RWPE1 (cell line): ENCODE measurements at places on chromosomes 3 and 15.

DNA sequence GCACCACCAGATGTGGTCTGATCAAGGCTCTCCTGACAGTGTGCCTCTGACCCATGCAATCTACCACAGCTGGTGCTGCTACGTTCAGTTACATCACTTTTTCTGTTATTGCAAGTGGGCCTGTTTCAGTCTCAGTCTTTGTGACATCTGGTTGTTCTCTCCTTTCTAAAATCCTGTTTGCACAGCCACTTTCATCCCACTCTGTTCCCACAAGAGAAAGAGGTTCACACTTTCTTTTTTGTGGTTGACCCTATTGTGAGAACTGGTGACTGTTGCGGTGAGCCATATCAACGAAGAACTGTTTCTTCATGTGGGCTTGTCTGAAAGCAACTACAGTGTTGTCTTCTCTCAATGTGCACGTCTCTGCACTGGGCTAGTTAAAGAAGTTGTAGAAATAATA, 342.8 kb upstream of the ARPP21 start:
- no peak for DNase-seq

GRCh38 chr3:29694331-29694730, 413.5 kb downstream of the RBMS3 start:
- no peak for DNase-seq

GRCh38 chr3:170622369-170623159, 36.7 kb upstream of the SLC7A14 start:
- no peak for DNase-seq

GRCh38 chr15:93831641-93832040, 399.7 kb upstream of the MCTP2 start:
- DNase-seq: peak; percentile 14

- DNase-seq: no peak
Measured at GRCh38 chr3:14258906-14259904, 80.6 kb downstream of the LSM3 start.

DNA sequence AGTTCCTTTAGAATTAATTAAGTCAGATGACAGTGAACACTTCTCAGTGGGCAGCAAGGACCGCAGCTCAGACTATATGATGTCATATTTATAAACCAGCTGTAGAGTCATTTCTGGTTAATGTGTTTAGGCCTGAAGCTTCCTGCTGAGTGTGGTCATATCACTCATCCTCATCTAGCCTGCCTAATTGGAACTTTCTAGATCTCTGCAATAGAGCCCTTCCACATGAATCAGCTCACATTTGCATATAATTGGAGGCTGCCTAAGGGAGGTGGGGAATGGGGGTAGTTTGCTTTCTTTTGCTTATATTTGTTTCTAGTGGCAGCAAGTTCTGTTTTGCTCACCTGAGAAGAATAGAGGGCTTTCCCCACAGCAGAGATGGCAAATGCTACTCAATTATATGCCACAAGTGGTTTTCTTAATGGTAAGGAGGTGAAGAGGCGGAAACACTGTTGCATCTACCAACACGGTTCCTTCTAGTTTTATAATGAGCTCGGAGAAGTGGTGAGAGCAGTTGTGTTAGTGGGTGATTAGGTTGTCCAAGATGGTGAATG, 148.1 kb downstream of the KLHL25 start:
- DNase-seq: no peak

GRCh38 chr3:9887480-9887879, 2.9 kb upstream of the JAGN1 start:
- no peak for DNase-seq

GRCh38 chr3:169764882-169765612, at the start of gene TERC:
Gene TERC, minus strand, starts transcription at chr3:169765060.
- peak; percentile 87 for DNase-seq

- DNase-seq: peak; percentile 35
Measured at GRCh38 chr15:94791510-94791909, 560.1 kb downstream of the MCTP2 start.

- DNase-seq: no peak
Measured at GRCh38 chr3:25349095-25349494, 79.0 kb upstream of the RARB start.

DNA sequence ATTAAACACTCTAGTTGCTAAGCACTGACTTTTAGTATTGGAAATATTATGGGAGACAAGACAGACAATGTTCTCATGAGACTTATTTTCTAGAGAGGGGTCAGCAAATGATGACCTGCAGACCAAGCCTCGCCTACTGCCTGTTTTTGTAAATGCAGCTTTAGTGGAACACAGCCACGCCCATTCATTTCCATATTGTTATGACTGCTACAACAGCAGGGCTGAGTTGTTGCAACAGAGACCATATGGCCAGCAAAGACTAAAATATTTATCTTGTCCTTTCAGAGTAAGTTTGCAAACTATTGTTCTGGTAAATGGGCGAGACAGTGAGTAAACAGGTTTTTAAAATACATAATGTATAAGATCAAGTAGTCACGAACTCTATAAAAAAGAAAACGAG, 570.2 kb downstream of the NTRK3 start:
- no peak for DNase-seq

DNA sequence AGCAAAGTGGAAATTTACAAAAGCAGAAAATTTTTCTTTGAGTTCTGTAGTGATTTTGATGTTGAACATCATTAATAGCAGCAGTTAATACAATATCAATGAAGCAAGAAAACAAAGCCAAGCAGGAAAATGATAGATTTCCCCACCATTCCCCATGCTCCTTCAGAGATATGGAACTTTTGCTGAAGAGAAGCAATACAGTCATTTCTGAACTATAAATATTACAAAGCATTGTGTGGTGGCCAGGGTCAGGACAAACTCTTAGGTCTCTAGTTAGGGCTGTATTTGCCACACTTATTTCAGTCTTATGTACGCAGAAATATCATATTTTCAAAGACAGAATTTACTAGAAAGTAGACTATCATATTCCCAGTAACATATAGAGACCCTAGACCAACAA, 88.8 kb upstream of the P3H2 start:
- DNase-seq: no peak

DNA sequence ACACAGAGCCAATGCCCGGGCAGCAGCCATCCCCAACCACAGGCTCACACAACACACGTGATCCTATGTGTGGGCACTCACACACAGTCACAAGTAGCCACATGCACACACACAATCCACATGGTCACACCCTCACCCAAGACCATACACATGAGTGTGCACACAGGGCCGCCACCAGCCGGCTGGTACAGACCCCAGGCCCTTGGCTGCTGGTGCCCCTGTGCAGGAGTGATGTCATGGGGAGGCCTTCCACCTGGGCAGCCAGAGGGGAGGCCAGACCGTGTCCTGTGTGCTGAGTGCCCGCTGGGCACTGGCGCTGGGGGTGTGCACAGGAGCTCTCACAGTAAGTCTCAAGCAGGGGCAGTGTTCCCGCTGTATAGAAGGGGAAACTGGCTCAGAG, 36.9 kb downstream of the DNAJB8 start:
- DNase-seq: no peak

GRCh38 chr3:159170436-159171003, 368.7 kb downstream of the MFSD1 start:
- no peak for DNase-seq

- peak; percentile 20 for DNase-seq
Measured at GRCh38 chr3:187112934-187113793, 26.1 kb downstream of the RPL39L start.

DNA sequence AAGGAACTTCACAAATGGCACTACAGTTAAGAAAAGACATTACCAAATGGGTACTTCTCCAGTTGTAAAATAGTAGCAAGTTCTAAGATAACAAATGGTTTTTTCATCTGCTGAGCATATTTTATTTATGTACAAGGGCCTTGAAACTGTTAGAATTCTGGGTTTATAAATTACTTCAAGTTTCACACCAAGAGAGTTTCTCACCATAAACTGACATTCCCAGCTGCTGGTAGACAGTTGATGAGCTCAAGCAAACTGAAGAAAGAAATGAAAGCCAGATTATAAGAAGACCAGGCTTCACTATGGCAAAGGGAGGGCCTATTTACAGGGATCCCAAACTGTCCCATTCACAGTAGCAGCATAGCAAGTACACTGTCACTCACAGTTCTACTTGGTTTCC, 99.8 kb downstream of the DHX30 start:
- no peak for DNase-seq

- DNase-seq: no peak
Measured at GRCh38 chr3:85387913-85388505, 429.2 kb downstream of the CADM2 start.

DNA sequence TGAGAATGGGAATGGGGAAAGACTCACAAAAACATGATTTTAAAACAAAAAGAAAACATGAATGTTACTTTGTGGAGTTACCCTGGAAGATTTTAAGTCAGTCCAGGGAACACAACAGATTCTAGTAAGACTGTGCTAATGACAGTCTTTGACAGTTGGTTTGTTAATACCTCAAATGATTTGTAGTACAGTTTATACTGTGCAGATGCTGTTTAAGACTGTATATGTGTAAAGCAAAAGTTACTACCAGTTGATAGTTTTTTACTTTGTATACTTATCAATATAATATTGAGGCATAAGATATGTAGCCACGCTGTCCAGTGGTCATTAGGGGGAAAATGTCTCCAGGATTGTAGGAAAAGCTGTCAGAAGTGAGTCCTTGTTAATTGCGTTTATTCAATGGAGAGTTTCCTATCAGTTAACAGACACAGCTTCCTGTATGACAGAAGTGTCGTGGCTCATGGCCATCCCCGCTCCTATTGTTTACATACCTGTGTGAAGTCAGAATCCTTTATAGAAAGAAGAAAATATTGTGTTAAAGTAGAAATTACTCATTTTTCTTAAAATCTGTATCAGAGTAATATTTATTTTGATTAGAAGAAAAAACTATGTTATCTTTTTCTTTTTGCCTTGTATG, 36.0 kb downstream of the NKIRAS1 start:
- no peak for DNase-seq

- DNase-seq: no peak
Measured at GRCh38 chr3:56899851-56900250, 98.1 kb upstream of the ARHGEF3 start.

GRCh38 chr3:53493595-53493962, 832 bp upstream of the CACNA1D start:
- no peak for DNase-seq

DNA sequence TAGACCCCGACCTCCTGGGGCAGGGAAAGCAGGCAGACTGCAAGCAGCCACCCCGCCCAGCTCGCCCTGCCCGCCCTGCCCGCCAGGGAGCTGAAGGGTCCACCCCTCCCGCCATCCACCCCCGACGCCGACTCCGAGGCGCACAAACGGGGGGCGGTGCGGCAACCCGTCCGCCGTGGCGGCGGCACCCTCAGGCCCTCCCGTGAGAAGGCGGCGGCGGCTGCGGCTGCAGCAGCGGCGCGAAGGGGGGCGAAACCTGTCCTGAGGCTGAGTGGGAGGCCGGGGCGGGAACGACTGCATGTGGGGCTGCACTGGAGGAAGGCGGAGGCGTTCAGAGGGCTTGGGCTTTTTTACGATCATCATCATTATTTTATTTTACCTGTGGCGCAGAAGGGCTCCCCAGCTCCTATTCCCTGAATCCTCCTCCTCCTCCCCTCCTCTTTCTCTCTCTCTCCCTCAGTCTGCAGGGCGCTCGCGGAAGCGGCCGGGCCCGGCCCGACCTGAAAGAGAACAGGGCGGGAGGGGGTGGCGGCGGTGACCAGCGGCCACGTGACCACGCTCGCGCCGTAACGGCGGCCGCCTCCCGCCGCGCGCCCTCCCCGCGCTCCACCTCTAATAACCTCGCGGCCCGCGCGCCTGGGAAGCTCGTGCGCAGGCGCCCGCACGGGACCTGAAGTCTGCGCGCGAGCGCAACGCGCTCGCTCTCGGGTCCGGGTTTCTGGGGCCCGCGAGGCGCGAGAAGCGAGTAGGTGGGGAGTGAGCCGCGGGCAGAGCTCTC, at the start of gene TBC1D5:
Gene TBC1D5 (minus strand): TSS at position 530 of the 778 bp plus-strand sequence. CDS start 234,061 bp downstream, outside the sequence.
- DNase-seq: peak; percentile 94

DNA sequence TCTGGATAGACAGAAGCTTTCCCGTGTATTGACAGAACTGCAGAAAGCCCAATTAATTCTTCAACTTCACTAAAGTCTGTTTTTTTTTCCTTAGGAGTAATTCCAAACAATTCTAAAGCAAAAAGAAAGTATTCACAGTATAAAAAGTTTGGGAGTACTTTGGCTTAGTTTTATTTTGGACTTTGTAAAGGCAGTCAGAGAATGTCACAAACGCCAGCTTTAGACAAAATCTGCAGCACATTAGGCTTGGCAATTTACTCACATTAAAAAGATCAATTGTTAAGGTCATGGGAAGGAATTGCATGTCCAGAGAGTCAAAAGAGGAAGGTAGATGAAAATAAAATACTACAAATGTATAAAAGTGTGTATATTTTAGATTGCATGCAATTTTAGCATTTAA, 47.5 kb upstream of the GBE1 start:
- no peak for DNase-seq

- no peak for DNase-seq
Measured at GRCh38 chr3:9278085-9278484, 28.6 kb upstream of the SRGAP3 start.

- no peak for DNase-seq
Measured at GRCh38 chr3:156749244-156749643, 74.9 kb downstream of the TIPARP start.

GRCh38 chr3:174749143-174749542, 110.0 kb upstream of the NAALADL2 start:
- no peak for DNase-seq

DNA sequence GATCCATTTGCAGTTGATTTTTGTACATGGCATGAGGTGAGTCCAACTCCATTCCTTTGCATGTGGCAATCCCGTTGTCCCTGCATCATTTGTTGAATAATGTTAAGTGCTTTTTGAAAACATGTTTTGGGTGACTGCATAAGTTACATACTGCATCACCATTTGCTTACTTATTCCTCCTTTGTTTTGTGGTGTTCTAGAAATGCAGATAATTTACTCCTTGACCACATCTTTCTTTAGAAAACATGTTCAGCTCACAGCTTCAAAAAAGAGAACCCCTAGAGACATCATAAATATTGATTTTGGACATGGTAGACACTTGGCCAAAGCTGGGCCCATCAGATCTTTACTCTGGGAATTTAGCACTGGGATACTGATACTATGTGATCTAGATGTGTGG, 135.3 kb upstream of the DAZL start:
- no peak for DNase-seq

- no peak for DNase-seq
Measured at GRCh38 chr3:4231041-4231440, 72.1 kb upstream of the SETMAR start.

- no peak for DNase-seq
Measured at GRCh38 chr3:73653877-73654276, 29.1 kb upstream of the PDZRN3 start.
